Activated gamma-delta T cell treated with Interleukin-2 at 50 U/mL for 16 hours (primary cell): ENCODE measurements at places on chromosomes 2 and 18.

DNA sequence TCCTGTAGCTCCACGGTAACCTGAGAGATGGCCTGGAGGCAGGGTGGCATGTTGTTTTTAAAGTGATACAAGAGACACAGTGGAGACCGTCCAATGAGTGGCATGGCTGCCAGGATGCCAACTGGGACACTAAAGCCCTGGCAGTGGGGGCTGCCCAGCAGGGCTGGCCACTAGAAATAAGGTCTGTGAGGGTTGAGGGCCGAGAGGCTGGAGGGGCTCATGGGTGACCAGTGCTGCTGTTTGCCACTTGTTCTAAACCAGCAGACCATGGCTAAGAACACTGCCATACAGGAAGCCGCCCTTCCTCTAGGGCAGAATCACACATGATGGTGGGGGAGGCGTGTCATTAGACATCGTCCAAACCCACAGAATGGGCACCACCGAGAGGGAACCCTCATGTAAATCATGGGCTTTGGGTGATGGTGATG lies 71.9 kb downstream of the ALPK2 start:
- no peak for DNase-seq

GRCh38 chr2:27664154-27664574 lies 475 bp downstream of the SLC4A1AP start:
- DNase-seq = no peak

GRCh38 chr18:70287731-70288130 lies 1.1 kb upstream of the SOCS6 start:
- DNase-seq = no peak

GRCh38 chr2:154740361-154740760 lies 41.9 kb downstream of the KCNJ3 start:
- DNase-seq = no peak

DNA sequence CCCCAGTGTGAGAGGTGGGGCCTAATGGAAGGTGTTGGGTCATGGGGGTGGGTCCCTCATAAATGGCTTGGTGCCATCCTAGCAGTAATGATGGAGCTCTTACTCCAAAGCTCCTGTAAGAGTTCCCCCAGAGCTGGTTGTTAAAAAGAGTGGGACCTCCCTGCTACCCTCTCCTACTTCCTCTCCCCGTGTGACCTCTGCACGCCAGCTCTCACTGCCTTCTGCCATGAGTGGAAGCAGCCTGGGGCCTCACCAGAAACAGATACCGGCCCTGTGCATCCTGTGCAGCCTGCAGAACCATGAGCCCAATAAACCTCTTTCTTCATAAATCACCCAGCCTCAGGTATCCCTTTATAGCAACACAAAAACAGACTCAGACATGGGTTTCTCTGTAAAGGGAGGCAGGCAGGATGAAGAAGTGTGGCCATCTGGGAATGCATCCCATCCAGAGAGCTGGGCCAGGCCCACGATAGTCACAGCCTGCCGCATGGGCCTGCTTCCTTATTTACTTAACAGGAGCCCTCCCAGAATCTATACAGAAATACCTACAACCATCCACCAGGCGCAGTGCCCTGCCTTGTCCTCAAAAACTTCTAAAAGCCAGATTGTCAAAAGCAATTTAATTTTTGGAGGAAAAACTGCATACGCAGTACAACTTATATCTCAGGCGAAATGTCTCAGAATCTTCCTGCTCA lies 7.5 kb downstream of the PRLH start:
- DNase-seq = no peak

- no peak for DNase-seq
Observed at GRCh38 chr2:33632831-33633230, 33.7 kb upstream of the FAM98A start.

DNA sequence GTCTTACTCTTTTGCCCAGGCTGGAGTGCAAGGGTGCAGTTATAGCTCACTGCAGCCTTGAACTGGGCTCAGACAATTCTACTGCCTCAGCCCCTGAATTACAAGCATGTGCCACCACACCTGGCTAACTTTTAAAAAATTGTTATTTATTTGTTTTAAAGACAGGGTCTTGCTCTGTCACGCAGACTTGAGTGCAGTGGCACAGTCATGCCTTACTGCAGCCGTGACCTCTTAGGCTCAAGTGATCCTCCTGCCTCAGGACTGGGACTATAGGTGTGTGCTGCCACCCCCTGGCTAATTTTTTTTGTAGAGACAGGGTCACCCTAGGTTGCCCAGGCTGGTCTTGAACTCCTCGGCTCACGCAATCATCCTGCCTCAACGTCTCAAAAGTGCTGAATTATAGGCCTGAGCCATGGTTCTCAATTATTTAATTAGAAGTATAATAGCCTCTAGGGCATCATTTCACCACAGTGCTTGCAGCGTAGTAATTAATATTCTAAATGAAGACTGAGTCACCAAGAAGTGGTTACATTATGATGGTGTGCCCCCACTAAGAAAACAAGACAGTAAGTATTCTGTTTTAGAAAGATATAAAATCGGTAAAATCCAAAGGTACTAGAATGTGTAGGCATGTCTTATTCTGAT lies 69.6 kb downstream of the EML4 start:
- peak; percentile 27 for DNase-seq

DNA sequence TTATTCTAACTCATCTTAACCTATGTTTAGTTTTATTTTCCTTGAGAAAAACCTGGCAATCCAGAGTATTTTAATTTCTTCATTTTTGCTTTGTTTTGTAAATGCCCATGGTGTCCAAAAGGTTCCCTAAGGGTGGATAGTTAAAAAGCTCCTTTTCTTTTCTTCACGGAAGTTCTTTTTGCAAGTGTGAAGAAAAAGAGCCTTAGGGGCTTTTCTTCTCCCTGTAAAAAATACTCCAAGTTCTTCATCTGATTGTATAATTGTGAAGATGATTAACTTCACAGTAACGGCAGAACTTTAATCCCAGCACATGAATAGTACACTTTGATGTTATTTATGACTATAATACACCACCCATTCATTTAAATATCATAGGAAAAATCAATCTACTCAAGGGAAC lies 530.2 kb upstream of the LINC00305 start:
- no peak for DNase-seq

DNA sequence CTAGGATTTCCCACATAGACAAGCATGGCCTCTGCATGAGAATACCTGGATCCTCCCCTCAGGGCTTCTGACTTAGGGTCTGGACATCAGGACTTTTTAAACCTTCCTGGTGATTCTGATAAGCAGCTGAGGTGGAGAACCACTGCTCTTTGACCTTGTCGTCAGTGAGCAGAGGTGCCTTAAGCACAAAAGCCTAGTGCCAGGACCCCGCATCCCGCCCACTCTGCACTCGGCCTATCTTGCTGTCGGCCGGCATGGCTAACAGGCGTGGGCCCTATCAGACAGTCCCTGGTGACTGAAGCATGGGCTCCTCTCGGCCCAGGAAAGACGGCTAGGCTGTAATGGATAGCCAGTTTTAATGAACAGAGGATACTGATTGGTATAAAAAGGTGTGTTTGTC lies 6.2 kb downstream of the ANKRD23 start:
- no peak for DNase-seq
